MM.1S (cell line): ENCODE measurements at places on chromosomes 16 and 17.

DNA sequence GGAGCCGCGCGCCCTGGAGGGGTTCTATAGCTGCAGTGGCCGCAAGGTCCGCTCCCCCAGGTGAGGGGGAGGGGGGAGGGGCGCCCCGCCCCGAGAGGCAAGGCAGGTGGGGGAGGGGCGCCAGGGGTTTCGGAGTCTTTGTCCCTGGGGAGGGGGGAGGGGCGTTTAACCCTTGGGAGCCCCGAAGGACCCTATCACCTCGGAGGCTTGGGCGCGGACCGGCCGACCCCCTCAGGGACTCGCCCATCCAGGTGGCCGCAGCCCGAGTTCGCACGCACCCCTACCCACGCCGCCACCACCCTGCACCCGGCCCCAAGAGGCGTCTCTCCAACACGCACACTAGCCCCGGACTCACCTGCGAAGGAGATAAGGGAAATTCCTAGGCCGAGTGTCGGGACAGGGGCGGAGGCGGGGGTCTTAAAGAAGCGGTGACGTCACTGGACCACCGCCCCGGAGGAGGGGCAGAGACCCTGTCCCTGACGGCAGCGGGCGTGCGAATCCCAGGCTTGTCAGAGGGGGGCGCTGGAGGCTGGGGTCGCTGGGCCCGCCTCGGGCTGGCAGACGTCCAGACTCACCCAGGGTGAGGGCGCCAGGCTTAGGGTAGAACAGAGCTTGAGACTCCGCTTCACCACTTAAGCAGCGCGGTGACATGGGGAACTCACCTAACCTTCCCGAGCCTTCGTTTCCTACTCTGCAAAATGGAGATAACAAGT lies at the start of gene CLDN6:
CLDN6 (minus strand) TSS at position 390 of the 713 bp plus-strand sequence. CDS start 2,162 bp downstream, outside the sequence.
- DNase-seq, result no peak

DNA sequence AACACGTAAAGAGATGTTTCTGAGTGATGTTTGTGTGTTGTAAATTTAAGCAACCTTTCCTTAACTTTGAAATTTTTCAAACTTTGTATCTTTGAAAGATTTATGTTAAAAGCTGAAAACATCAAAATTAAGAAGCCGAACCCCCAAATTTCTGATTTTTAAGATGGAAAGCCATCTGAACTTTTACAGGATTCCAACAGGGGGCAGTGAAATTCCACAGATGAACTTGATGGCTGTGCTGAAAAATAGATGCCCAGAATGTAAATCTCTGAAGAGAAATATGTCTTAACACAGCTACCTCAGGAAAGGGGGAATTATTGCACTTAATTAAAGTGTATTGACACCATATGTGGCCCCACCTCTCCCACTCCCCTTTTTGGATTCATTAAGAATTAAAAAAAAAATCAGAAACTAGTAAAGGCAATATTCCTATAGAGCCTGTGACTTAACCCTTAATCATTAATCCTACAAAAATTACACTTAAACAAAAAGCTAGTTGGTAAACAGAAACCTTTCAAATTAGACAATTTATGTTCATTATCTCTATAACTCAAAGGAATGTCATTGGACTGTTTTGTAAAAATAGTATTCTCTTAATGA lies 597.9 kb downstream of the KCNJ2 start:
- peak; percentile 49 for DNase-seq

DNA sequence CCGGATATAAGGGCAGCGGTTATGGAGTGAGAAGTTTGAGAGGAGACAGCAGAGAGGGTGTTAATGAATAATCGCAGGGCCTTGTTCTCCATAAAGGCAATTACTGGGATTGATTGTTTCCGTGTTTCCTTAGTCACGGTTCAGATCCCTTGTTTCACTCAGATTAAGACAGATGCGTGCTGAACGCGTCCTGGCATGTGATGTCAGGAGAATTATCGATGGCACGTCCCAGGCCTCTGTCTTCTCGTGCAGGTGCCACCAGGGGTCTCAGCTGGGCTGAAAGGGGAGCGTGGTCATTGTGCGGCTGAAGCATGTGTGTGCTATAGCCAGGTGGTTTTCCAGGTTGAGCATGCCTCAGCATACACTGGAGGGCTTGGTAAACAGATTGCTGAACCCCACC lies 142.4 kb upstream of the NOL11 start:
- DNase-seq, result no peak

DNA sequence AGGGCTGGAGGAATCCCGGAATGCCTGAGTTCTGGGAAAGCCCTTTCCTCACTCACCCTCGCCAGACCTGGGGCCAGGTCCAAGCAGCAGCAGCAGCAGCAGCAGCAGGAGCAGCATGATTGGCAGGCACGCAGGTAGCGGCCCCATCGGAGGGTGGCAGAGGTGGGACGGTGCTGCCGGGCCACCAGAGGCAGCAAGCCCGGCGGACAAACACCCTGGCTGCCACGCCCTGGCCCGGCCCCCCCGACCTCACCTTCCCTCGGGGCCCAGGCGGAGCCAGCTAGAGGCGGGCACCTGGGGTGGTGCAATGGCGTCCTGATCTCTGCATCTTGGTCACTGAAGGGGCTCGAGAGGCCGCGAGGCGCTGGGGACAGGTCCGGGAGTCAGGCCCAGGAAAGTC lies 122.4 kb downstream of the LAT start:
- DNase-seq, result no peak

DNA sequence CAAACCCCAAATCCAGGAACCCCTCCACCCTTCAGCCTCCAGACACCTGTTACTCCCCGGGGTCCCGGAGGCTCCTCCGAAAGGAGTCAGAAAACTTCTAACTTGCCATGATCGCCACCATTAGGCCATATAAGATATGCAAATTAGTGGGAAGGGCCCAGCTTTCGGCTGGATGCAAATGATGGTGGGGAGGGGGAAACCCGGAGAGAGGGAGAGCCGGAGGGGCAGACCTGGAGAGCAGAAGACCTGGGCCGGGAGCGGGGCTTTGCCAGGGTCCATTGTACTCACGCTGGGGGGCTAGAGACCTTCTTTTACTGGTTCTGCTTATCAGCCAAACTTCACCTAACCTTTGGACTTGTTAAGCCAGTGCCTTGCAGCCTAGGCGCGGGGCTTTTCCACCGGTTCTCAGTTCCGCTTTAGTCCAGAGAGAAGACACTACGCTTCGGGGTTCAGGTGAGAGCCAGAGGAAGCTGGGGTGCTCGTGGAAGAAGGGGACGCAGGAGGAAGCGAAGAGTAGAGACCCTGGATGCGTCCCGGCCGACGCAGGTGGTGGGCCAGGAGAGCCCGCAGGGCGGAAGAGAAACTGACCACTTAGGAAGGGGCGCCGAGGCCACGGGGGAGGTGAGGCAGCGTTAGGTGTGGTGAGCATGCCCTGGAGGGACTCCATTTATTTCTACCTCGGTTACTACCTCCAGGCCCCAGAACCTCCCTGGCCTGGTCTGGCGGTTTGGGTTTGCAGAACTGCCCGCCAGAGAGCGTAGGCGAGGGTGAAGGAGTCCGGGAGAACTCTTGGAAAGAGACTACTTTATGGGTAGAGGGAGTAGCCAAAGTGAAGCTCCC lies at the start of gene HNF1B:
HNF1B (minus strand) TSS at position 99 of the 840 bp plus-strand sequence. CDS start 175 bp downstream, outside the sequence.
- peak; percentile 47 for DNase-seq

DNA sequence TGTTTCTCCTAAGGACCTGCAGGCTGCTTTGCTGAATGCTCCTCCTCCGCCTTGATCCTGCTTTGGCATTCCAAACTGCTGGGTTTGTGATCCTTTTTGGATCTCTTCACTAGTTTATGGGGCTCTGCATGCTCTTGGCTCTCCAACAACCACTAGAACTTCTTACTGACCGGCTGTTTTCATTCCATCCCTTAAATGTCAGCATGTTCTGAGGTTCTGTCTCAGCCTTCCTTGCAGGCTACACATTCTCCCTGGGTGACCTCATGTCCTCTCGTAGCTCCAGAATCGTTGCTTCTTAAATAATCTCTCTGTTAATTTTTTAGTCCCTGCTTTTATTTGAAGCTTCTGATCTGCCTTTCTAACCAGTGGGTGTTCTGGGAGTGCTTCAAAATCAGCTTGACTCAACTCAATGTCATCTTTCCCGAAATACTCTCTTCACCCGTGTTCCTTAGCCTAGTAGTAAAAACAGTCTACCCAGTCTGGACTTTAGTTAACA lies 119.0 kb upstream of the HS3ST2 start:
- DNase-seq, result no peak

GRCh38 chr16:77330332-77331042 lies 104.3 kb downstream of the ADAMTS18 start:
- no peak for DNase-seq

- no peak for DNase-seq
These were observed 5.8 kb downstream of the HSD11B2 start for GRCh38 chr16:67436640-67437193.

DNA sequence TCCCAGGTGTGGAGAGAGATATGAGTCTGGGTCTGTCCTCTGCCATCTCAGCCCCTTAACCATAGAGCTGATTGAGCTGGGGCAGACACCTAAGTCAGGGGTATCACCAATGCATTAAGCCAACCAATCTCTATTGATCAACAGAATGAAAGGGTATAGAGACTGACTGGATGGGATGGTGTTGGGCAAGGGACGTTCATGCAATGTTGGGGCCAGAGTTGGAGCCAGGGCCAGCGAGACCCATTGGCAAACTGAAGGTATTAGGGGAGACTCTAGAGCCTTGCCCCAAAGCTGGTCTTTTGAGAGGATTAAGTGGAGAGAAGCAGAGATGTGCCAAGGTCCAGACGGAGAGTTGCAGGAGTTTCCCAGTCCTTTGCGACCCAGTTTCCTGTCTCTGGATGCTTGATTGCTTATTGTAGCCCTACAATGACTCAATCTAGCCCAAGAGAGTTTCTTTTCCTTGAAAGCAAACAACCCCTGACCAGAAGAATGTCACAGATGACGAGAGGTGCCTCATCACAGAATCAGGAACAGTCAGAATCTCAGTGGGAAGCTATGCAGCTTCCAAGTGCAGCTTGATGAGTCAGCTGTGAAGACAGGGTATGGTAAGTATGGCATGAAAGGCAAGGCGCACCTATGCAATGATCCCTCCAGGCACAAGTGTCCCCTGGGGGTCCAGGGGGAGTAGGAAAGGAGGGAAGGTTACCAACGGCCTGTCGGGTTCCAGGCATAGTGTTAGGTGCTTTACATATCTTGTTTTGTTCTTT lies 137.2 kb downstream of the UTP18 start:
- no peak for DNase-seq

- peak; percentile 95 for DNase-seq
These were observed at the start of gene LUC7L3 for GRCh38 chr17:50719144-50719923. Gene LUC7L3 (plus strand): TSS chr17:50719603. CDS start chr17:50719733, 130 bp downstream.

DNA sequence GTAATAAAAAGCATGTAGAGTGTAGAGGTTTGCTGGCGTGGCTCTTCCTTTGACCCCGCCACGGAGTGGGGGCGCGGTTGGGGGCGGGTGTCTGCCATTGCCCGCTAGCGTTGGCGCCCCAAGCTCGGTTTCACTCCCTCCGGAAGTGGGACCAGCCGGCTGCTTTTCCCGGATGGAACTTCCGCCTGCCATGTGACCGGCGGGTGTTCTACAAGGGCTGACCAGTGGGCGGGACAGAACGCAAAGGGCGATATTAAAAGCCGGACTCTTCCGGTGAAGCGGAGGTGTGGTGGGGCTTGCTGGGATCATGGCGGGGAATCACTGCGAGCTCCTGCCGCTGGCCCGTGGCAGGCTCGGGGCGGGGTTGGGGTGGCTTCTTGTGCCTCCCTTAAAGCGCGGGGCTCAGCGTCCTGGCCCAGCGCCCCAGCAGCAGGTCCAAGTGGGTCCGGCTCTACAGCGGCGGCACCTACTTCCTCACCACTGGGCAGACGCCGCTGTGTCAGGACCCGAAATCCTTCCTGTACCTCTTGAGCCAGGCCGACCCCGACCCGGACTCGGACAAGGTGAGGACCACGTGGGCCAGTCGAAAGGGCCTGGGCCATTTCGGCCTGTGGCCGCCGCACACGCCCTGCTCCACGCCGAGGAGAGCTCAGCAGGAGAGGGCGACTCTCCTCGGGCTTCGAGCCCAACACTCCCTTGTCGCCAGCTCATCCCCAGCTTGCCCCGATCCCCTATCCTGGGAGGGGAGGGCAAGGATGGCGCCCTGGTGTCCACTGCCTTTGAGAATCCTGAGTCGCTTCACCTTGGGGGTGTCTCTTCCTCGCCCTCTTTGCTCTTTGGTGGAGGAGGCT lies 65.6 kb downstream of the PDPK1 start:
- peak; percentile 98 for DNase-seq

DNA sequence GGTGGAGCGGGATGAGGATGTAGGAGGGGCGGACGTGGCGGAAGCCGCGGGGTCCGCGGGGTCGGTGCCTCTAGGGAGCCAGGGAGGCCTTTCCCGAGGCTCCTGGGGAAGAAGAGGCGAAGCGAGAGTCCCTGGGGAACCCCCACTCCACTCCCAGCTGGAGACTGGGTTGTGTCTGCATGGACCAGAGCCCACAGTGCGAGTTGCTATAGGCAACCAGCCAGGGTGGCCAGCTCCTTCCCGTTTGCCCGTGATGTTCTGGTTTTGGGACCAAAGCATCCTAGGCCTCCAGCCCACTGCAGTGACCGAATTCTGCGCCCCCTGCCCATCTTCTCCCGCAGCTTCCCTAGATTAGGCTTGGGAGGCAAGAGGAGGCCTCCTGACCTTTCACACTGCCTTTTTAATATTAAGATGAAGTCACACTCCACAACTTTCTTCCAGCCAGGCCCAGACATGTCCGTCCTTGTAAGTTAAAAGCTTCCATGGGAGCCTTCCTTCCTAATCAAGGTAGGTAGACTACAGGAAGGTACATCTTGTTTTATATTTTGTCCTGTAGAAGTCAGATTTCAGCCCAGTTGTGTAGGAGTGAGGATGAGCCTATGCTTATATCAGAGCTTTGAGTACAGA lies 469 bp downstream of the AMZ2 start:
- peak; percentile 45 for DNase-seq

GRCh38 chr17:35586569-35587073 lies 501 bp upstream of the AP2B1 start:
- no peak for DNase-seq

GRCh38 chr16:22633799-22634198 lies 123.1 kb downstream of the NPIPB5 start:
- DNase-seq, result no peak

DNA sequence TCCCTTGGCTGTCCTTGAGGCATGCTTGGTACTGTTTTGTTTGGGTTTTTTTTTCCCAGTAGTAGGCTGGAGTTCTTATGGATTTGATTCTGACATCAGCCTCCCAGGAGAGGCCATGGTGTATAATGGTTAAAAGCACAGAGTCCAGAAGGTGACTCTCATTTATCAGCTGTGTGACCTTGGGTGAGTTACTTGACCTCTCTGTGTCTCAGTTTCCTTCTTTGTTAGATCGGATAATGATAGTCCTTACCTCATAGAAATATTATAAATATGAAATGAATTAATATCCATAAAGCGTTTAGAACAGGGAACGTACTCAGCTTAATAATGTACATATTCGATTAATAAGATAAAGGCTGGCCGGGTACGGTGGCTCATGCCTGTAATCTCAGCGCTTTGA lies 370.7 kb upstream of the HSBP1 start:
- no peak for DNase-seq

DNA sequence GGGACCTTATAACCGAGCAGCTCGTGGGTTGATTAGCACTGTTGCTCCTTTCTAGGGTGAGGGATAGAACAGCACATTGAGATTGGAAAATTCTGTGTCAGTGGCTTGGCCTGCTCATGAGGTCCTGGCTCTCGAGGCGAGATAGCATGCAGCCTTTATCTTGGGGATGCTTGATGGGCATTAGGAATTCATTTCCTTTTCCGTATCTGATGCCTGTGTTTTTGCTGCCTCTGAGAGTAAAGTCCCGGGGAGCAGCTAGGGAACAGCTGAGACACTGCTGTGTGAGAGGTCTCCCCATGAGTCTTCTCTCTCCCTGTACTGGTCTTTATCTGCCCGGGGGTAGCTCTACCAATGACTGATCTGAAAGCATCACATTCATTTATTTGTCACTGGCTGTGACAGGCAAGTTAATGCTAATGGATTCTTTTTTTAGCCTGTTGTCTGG lies 14.5 kb downstream of the MSI2 start:
- DNase-seq, result no peak
